Upper lobe of left lung (tissue), 6 donors: ENCODE measurements at places on chromosomes 1 and 21. TPM values are rescaled to one million over a fixed set of nuclear protein-coding genes. Genes with fewer than 3 reads are reported as not detected.

DNA sequence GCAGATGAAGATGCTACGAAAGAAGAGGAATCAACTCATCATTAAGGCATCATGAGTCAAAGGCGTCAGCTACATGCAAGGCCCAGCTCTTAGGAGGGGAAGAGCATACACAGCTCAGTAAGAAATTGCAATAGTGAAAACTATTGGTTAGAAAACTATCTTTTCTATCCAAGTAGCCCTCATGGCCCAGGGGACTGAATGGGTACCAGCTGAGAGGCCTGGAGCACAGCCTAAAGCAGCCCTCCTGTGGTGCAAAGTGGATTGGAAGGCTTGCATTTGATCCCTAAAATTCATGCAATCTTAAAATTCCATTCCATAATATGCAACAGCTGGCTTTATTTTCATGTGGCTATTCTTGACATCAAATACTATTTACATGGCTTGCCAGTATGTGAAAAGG, 251.8 kb upstream of the USP24 start:
- no peak for DNase-seq

GRCh38 chr1:160575112-160575664, 4.1 kb downstream of the CD84 start:
- DNase-seq = no peak

DNA sequence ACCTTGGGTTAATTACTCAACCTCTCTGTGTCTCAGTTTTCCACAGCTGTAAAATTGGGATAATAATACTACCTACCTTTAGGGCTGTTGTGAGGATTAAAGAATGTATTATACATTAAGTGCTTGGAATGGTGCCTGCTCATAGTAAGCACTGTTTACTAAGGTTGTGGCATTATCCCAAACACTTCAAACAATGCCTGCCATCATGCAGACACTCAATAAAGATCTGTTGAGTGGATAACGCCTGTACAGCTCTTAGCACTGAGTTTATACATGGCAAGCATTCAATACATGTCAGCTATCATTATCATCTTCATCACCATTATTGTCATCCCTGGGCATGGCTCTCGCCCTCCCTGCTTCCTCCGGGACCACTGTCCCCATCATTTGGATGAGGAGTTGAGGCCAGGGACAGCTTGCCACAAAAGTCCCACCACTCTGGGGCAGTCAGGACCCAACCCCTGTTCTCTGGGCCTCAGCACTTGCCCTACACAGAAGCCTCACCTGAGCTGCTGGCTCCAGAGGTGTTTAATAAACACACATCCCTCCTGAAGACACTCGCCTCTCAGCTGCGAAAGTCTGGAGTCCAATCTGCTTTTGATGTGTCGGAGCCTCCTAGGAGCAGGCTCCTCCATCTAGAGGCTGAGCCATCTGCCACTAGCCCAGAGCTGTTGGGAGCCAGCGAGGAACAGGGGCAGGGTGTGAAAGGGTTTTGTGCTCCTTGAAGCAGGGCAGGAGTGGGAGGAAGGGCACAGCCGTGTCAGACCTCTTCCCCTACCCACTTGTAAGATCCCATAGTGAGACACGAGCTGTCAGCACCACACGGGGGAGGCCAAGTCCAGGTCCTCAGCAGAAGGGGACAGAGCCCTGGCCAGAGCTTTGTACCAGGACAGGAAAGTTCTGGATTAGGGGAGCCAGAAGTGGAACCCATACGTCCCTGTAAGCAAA, 80.9 kb upstream of the ZC3H12A start:
- no peak for DNase-seq

DNA sequence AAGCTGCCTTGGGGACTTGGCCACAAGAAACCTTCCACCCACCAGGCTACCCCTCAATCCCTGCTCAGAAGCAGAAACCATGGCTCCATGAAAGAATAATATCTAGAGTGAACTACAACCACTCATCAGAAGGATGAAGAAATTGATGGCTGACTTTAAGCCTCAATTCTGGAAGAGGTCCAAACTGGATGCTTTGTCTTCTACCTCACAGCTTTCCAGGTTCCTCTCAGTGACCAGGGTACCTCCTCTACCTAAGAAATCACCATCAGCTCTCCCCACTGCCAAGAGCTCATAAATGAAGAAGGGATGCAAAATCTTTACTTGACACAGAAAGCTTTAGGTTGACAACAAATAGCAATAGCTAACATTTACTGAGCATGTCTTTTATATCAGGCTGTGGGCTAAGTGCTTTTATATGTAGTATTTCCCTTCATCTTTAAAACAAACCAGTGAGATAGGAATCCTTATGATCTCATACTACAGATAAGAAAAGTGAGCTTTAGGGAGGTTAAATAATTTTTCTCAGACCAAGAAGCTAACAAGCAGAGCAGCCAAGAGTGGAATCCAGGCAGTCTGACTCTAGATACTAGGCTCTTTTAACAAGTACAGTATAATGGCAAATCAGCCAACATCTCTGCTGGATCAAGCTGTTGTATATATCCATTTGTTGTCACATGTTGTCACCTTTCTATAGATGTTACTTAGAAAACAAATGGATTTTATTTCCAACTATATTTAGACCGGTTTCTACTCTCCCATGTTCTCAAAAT, 243.0 kb upstream of the SGIP1 start:
- no peak for DNase-seq

DNA sequence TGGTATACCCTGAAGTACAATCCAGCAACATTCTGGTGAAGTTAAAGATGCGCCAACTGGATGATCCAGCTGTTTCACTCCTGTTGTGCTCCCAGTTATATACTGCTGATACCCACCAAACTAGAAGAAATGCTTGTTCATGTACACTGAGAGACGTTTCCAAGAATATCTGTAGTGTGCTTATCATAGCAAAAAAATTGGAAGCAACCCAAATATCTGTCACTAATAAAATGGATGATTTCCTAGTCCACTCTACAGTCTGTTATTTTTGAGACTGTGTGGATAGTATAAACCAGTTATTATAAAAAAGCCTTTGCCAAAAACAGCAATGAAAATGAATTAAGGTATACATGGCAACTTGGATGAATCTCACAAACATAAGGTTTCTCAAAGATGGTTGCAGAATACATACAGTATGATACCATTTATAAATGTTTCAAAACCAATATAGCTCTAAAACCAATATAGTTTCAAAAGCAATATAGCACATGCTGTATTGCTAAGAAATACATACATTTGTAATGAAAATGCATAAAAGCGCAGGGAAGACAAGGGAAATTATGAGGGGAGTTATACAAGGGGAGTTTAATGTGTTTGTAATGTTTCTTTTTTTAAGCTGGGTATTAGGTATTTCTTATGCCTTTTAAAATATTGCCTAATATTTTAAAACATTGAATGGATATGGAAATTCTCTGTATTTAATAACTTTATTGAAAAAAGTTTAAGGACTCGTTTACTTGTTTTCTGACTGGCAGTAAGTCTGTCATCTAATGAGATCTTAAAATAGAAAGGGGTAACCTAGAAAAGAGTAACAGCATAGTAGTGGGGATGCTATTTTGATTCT, 36.5 kb downstream of the GPSM2 start:
- DNase-seq = no peak

DNA sequence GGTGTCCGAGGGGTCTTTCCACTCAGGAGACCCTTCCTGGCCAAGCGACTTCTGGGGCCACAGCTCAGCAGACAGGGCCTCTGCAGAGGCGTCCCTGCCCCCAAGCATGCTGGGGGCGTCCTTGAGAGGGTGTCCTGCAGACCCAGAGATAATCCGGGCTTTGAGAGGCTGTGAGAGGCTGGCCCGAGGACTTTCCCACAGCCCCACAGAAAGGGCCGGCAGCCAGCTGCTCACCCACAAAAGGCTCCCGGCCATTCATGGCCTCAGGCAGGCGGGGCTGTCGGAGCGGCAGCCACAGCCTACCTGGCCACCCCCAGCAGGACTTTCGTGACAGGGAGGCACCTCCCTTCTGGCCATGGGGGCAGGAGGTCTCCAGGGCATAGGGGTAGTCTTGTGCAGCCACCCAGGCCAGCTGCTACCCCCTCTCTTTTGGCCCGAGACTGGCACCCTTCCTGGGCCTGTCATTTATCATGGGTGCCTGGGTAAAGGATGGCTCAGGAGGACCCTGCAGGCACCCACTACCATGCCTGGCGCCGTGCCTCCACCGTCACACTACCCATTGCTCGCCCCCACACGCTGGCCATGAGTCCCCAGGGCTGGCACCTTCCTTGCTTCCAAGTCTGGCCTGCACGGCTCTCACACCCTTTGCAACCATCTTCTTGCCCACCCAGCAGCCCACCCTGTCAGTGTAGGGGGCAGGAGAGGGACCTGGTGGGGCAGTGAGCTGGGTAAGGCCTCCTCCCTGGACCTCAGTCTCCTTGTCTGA, 11.1 kb upstream of the TNFRSF14 start:
- no peak for DNase-seq

DNA sequence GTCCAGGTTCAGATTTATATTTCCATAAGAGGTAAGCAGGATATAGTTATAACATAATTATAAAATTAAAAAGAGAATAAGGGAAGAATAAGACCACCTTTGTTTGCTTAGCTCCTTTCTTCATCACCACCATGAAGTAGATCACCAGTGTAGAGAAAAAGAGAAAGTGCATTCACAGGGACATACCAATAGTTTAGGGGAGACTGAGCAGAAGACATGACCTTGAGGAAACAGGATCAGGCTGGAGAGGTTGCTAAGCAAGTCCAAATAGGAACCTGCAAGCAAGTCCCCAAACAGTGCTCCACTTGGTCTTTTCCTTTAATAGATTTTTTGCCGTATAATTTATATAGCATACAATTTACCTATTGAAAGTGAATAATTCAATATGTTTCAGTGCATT, 63.0 kb downstream of the KCNT2 start:
- DNase-seq = no peak

Gene OR10K1
- total RNA-seq = not detected

GRCh38 chr1:156608036-156608674, 6.9 kb upstream of the GPATCH4 start:
- DNase-seq = no peak

DNA sequence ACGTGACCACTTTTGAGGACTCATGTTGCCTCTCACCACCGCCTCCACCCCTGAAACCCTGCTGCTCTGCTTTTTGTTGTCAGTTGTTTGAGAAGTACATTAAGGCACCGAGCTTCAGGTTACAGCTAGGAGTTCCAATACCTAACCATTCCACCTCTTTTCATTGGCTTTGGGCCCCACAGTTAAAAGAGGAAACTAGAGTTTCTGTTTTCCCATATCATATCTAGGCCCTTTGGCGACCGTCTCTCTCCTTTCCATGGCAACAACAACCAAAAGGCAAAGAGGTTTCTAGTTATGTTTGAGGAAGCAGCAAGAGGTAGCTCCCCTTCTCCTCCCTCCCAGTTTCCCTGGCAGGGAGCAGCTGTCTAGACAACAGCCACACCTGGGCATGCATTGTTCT, 5.9 kb downstream of the ANKRD35 start:
- DNase-seq = no peak

Gene SPSB1
- total RNA-seq = 31.4 TPM

DNA sequence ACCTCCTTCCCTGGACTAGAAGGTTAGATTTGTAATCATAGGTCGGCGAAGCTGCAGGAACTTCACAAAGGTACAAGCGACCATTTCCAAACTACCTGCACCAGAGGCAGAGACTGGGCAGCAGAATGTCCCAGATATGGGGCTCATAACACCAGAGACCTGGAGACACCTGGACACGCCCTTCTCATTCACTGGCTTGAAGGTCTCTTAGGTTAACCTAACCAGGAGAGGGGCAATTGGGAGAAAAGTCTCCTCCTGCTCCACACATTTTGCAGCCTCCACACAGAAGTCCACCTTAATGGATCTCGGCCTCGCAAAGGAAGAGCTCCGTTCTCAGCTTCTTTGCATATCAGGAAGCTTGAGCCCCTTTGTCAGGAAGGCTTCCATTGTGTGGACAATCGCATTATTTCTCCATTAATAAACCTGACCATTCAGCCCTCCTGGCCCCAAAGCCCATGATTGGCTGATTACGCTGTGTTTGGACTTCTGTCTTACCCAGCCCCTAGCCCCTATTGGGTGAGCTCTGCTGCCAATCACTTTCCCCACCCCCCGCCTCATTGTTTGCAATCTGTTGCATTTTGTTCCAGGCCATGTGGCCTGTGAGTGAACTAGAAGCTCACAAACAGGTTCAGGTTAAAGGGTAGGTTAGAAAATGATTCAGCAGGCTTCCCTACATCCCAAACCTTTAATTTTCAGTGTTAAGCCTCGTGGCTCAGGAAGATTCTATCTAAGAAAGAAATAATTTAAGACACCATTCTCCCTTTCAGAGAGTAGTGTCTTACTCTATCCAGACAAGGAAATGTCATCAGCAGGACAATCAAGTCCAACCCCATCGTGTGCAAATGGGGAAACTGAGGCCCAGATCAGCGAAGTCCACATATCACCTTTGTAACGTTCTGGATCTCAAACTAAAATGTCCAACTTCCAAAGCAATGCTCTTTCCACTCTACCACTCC, 2.8 kb downstream of the MYCL start:
- DNase-seq = peak; percentile 32

GRCh38 chr1:182268669-182269068, 122.9 kb downstream of the GLUL start:
- no peak for DNase-seq

DNA sequence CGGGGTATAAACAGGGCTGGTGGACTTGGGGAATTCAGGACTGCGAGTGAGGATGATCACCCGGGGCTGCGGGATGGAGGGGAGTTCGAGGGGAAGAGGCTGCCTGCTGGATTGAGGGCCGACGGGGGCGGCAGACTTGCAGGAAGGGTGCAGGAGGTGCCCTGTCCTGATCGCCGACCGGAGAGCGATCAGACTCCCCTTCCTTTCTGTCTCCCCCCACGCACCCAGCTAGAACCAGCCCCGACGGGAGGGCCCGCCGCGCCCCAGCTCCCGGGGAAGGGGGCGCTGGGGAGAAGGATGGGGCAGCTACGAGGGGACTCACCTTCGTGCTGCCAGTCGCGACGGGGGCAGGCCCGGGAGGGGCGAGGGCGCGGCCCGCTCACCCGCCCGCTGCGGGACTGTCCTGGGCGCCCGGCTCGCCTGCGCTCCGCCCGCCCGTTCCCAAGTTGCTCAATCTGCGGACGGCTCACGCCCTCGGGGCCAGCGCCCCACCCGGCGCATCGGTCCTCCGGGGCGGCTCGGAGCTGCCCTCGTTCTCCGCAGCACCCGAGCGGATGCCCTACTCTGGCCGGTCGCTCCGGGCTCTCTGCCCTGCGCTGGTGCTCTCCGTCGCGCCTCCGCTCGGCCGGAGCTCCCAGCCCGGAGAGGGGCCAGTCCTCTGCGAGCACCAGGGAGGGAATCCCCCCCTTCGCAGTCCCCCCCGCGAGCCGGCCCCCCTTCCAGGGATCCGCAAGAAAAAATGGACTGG, at the start of gene RSPO1:
Gene RSPO1 (minus strand): TSS at position 649 of the 748 bp plus-strand sequence. CDS start 5,231 bp downstream, outside the sequence.
- peak; percentile 87 for DNase-seq

Gene CHIA
- 18.9 TPM for total RNA-seq

DNA sequence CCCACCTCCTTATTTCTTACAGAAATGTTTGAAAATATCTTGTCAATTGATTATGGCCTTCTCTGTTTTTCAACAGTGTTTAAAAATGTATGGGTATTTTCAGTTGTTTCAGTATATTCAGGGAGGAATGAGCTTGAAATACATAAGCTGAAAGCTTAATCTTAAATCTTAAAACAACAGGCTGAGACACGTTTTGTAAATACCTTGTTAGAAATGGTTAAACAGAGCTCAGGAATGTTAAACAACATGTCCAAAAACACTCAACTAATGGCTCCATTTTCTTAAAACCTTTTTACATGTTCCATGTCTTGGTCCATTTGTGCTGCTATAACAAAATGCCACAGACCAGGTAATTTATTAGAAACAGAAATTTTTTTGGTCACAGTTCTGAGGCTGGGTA, 953.8 kb upstream of the ADGRL2 start:
- DNase-seq = no peak

GRCh38 chr1:96703186-96703585, 18.4 kb upstream of the PTBP2 start:
- no peak for DNase-seq
